ENCODE measurements at places on chromosomes 7 and 10.

DNA sequence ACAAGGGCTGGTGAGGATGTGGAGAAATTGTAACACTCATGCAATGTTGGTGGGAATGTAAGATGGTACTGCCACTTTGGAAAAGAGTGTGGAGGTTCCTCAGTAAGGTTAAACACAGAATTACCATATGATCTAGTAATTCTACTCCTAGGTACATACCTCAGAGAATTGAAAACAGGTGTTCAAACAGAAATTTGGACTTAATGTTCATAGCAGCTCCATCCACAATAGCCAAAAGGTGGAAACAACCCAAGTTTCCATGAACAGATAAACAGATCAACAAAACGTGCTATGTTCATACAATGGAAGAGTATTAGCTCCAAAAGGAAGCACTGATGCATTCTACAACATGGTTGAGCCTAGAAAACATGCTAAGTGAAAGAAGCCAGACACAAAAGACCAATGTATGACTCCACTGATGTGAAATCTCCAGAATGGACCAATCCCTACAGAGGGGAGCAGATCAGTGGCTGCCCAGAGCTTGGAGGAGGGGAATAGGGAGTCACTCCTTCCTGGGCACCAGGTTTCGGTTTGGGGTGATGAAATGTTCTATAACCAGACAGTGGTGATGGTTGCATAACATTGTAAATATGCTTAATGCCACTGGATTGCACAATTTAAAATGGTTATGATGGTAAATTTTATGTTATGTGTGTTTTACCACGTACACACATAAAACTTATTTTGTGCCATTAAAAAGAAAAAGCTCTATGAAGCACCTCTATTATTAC, 5.7 kb upstream of the WDR86 start:
- DNase-seq = no peak

DNA sequence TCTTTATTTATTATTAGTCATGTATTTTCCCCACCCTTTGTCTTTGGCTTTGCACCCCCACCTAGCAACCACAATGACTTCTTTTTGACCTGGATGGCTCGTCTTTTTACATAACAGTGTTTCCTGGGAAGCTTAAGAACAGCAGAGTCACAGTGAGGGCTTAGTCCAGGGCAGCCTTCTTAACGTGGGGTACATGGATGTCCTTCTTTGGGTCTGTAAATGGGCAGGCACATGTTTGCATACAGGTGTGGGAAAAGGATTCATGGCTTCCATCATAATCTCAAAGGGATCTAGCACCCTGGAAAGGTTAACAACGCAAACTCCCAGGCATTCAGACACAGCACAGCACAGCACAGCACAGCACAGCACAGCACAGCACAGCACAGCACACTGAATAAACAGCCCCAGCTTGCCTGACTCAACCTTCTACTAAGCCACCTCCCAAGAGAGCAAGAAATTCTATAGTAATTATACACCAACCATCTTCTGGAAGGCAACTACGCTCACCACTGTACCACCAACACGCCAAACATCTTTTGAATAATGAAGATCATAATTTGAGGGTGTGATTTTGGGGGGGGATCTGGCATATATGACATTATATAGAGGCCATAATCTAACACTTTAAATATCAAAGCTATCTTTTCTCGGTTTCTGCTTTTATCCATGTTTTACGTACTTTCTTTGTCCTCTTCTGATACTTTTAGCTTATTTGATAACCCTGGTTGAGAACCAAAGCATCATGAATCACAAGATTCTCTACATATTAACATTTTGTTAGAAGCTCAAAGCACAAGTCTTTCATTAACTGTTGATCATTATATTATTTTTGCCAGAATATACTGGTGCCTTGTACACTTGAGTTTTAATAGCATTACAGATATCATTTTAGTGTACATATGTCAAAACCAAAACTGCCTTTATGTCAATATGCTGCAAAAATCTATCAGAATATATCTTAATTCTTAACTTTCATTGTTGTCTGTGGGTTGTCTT, 177.2 kb upstream of the KLF14 start:
- no peak for DNase-seq

DNA sequence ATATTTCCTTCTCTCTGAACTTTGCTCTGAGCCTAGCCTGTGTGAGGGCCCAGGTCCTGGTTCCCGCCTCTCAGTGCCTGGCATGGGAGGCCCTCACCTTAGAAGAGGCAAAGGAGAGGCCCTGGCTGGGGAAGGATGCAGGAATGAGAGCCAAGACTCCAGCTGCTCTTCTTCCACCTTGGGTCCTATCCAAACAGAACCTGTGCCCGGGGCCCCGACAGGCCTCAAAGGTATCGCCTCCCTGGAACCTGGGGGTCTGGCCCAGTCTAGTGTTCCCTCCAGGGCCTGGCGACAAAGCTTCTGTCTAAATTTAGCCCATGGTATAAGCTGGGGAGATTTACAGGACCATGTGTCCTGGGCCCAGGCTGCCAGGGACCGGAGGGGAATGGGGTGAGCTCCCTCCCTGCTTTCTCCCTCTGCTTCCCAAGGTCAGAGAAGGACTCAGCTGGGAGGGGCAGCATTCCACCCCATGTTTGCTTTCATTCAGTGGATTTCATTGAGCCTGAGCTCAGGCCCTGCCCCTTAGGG, 12.0 kb upstream of the CRHR2 start:
- no peak for DNase-seq

- no peak for DNase-seq
These were observed 54.6 kb upstream of the STARD3NL start for GRCh38 chr7:38123494-38123893.

GRCh38 chr7:159229683-159230475, 85.2 kb upstream of the VIPR2 start:
- no peak for DNase-seq

- DNase-seq = no peak
These were observed 88.0 kb upstream of the PFKP start for GRCh38 chr10:2979306-2979705.

DNA sequence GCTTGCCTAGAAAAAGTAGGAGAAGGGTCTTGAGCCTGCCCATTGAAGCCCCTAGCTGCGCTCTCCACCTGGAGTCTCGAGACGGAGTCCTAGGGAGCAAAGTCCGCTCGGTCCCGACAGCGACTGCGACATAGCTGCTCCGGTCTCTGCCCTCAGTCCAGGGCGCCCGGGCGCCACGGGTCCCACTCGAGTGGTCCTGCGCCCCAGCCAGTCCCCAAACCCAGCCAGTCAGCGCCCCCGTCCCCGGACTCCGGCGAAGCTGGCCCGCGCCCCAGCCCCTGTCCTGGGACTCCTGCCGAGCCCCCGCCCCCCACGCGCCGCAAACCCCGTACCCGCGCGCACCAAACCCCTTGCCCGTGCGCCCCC, 490 bp downstream of the TNS3 start:
- DNase-seq = no peak

GRCh38 chr7:55348502-55348901, 16.6 kb upstream of the LANCL2 start:
- DNase-seq = no peak

GRCh38 chr7:155462163-155462735, 4.3 kb downstream of the EN2 start:
- no peak for DNase-seq

DNA sequence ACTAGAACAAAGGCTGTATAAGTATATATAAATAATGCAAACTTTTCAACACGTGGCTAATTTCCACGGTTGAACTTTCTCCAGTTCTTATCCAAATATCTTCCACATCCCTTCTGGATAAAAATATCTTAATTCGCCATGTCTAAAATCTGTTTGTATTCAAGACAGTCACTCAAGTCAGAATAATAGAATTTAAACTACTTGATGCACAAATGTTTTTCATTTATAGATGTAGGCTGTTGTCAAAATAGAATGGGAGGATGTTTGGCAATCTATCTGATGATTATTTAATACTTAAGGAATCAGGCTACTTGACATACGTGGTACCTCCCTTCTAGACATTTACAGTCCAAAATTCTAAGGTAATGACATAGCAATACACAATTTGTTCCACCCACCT, 204.3 kb downstream of the TWIST1 start:
- no peak for DNase-seq

- no peak for DNase-seq
These were observed 916 bp downstream of the VWA2 start for GRCh38 chr10:114239994-114240345.
